NCI-H1105 treated with DMSO at 0.1 percent for 48 hours (cell line): ENCODE measurements at places on chromosomes 5 and 9.

DNA sequence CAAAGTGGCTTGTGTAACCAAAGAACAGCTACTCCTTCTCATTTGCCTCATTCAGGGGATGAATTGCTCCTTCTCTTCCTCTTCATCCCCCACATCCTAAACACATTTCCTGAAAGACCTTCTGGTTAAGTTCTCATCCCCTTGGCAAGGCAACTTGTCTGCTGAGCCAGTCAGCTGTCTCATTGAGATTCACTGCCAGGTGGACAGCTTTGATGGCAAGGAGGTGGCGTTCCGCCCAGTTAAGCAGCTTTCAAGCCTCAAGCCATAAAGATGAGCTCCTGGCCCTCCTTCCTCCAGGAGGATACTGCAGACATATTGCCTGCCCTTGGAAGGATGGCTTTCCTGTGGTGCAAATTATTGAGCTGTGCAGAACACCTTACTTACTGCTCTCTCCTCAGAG is 448.6 kb upstream of the MPDZ start:
- no peak for DNase-seq

DNA sequence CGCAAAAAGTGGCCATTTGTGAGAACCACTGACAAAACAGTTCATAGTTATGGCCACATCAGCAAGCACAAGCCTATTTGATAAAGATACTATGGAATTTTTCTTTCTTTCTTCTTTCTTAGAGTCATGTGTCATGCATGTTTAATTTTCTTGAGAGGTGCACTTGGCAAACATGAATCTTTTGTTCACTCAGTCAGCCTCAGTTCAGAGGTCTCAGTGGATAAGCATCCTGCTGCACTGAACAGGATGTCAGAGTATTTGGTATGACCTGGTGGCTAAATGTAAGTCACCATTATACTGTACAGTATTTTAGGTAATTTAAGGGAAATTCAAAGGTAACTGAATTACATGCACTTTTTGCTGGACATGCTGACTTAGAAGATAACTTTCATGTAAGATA is 5.4 kb downstream of the NNT start:
- DNase-seq, result no peak

DNA sequence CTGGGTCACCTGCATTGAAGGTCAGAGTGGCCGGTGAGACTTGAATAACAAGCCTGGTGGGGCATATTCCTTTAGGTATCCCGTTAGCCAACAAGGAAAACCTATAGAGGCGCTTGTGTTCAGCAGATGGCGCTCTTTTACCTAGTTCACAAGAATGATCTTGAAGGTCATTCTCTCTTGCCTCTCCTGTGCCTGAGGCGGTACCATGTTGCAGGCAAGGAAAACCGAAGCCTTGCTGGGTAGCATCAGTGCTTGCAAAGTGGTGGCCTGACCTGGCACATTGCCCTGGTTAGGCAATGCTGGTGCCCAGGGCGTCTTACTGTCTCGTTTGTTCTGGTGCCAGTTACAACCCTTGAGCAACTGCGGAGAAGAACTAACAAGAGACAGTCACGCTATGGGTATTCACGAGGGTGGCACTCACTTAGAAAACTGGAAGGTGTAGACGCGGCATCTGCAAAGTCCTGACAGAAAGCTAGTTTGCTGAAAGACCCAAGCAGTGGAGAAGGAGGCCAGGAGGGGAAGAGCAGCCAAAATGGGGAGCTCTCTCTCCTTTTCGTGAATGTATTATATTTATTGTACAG is 56.7 kb downstream of the AOPEP start:
- peak; percentile 97 for DNase-seq

DNA sequence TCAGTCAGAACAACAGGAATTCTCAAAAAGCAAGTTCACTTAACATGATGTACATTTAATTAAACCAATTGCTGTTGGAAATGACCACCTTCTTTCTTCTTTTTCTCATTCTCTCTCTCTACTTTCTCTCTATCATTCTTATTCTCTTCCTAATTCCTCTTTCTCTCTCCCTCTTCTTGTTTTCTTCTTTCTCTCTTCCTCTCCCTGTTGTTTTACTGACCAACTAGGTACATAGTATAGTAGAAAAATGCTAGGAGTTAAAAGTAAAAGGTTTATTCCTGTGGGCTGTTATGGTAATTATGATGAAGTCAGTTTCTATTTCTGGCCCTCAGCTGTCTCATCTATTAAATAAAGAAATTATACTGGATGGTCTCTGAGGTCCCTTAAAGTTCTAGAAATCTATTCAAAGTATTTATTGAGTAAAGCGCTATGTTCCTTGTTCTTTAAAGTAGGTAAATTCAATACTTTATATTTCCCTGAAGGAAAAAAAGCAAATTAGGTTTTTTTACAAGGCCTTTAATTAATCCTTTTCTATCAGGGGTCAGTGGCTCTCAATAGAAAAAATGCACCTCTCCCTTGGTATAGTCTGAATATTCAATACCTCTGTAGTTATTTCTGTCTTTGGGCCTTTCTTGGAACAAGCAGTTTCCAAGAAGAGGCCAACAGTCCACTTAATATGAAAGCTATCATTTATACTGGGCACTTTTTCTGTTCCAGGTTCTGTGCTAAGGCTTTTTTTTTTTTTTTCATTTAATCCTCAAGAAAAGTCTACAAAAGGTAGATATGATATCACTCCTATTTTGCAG is 102.3 kb upstream of the SLC30A5 start:
- no peak for DNase-seq

- no peak for DNase-seq
Measured at GRCh38 chr5:72244862-72245371, 75.1 kb downstream of the MRPS27 start.

- DNase-seq, result no peak
Measured at GRCh38 chr9:112810696-112811490, 60.3 kb downstream of the SNX30 start.

DNA sequence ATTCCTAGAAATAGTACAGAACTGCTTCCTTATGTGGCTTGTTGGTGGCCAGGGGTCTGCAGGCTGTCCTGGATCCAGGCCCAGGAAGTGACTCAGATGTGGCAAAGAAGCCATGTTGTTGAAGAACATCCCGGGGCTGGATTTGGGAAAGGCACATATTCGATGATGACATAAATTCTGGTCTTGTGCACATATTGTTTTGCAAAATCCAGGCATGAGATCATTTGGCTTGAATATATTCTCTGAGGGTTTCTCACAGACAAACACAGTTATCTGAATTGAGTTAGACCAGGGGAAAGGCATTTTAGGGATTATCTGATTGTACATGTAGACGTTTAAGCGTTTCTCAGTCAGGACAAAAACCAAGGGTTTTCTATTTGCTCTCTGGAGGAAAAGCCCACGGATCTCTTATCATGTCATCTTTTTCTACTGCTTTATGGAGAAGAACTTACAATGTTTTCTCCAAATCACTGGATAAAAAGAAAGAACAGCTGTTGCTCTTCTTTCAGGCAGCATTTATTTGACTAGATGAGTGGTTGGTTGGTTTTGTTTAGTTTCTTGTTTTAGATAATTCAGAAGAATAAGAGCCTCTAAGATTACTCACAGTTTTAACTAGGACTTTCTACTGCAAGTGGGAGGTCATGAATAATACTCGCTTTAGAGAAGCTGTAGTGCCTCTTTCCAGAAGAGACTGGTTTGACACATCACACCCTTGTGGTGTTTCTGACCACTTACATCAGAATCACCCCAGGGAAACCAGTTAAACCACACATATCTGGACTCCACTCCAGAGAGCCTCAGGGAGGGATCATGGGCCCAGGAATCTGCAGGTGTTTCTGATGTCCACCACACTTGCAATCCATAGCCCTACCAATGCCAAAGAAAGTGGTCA is 29.5 kb upstream of the LHFPL2 start:
- DNase-seq, result no peak

DNA sequence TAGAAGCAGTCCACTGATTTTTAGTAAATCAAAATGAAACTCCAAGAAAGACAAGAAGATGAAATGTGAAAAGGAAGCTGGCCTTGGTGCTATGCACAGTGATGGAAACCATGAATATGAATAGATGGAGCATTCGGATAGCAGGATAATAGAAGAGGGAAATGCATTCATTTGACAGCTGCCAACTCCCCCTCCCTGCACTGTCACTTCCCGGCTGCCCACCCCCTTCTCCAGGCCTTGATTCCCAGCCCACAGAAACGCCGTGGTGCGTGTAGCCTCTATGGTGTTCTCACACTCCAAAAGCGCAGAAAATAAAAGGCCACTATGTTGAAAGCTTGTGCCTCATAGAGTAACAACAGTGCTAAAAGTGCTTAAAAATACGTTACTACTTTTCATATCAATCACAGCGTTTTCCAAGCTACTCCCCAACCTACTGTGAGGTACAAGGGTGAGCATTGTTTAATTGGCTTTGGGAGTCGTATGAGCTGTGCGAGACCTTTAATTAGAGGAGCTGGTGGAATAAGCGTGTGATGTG is 26.1 kb upstream of the IFNK start:
- DNase-seq, result no peak

- DNase-seq, result no peak
Measured at GRCh38 chr9:112044186-112044585, 130.9 kb downstream of the SUSD1 start.

DNA sequence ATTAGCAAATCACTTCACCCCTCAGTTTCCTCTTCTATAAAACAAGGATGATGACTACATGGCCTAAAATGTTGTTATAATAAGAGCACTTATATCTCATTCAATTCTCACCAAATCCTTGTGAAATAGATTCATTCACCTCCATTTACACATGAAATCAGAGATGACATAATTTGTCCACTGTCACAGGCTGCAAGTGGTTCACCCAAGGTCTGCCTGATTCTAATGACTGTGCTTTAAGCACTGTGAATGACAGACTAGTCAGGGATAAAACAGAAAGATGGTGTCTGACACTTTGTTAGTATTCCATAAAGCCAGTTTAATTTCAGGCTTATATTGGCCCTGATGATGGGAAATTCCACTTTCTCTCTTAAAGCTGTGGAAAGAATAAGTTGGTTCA is 209.5 kb downstream of the MAPKAP1 start:
- no peak for DNase-seq

DNA sequence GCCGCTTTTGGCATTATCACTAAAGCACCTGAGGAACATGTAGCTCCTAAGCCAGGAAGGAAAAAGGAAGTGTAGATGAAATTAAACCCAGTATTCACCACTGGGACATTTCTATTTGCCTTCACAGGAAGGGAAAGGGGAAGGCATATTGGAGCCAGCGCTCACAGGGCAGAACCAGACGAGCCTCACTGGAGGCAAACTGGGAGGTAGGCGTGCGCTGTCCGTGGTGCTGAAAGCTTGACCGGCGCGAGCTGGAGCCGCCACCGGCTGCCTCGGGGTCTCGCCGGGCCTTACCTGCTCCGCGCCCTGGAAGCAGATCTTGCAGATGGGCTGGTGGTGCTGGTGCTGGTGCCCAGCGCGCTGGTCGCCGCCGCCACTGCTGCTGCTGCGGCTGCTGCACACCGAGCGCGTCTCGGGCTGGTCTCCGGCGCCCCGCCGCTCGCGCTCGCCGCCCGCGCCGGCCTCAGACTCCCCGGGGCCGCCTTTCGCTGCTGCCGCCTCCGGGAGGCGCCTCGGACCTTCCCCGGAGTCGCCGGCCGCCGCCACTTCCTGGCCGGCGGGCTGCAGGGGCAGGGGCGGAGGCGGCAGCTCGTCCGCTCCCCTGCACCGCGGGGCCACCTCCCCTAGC is 732 bp downstream of the MARCHF11 start:
- peak; percentile 48 for DNase-seq

GRCh38 chr9:14379280-14379679 is 65.3 kb upstream of the NFIB start:
- no peak for DNase-seq

GRCh38 chr5:179385914-179386313 is 40.7 kb upstream of the ADAMTS2 start:
- no peak for DNase-seq

- DNase-seq, result no peak
Measured at GRCh38 chr5:180848265-180848664, 12.8 kb downstream of the ZFP62 start.

DNA sequence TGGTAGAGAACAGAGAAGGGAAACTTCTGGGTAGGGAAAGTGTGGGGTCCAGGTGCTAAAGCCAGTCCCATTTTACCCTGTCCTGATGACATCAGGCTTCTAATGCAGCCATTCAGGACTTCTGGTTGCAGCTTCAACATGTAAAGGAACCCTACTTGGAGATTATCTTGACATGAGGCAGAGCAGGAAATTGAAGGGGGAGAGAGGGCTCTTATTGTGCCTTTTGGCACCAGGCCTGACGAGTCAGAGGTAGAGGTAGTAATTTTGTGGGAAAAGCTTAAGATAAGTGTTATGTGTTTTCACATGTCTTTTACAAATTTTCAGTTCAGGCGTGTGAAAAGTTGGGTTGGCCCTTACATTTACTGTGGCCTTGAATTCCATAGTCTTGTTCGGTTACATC is 102.4 kb upstream of the APC start:
- DNase-seq, result no peak

DNA sequence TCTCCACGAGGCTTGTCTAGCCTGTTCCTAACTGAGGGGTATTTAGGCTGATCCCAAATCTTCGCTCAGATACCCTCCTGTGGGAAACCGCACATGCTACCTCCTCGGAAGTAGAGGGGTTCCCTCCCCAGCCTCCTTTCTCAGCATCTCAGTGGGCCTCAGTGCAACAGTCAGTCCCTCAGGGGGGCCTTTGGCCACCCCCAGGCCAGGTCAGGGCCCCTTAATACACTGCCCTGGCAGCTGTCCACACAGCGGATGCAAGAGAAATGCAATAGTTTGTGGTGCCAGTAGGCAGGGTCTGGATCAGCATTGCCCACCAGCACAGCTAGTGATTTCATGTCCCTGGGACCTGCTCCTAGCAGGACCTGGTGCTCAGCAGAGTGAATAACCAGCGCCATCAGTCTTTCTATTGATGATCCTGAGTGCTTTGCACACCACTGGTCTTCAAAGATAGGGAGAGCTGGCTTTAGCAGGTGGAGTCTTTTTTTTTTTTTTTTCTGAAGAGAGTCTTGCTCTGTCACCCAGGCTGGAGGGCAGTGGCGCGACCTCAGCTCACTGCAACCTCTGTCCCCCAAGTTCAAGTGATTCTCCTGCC is 7.5 kb downstream of the PLPP7 start:
- no peak for DNase-seq

DNA sequence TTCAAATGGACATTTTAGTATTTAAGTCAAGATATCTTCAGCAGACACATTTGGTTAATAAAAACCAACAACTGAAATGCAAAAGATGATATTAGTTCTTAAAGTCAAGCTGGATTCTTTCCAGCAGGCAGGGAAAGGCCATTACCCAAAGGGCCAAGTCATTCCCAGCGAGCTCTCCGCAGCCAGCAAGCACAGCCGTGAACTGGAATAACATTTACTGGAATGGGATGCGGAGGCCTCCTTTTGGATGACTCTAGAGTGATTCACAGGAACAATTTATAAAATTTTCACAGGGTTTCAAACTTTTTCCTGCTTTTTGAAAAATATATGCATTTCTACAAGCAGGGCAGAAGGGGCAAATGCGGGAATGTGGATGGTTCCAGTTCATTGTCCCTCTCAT is 76.6 kb upstream of the DAB2 start:
- DNase-seq, result no peak
